ENCODE measurements at places on chromosomes 11 and 22. TPM values are rescaled to one million over a fixed set of nuclear protein-coding genes. Genes with fewer than 3 reads are reported as not detected.

DNA sequence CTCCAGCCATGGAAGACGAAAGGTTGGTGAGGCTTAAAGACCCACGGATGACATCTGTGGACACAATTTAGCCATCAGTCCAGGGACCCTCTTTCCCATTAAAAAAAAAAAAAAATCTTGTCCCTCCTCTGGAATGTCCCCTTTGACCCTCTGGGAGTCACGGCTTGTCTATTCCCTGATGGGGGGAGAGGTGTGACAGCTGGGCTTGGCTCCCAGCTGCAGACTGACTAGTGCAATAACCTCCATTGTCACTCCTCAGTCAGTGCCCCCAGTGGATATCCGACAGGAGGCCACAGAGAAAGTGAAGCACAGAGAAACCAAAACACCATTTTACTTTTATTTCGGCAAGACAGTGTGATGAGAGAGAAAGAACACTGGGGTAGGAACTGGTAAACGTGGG lies 2.7 kb upstream of the VSIG2 start:
- DNase-seq = no peak

- DNase-seq = peak; percentile 63
Observed at GRCh38 chr22:40396882-40397281, 26.5 kb downstream of the SGSM3 start.

GRCh38 chr11:69001243-69002081 lies 11.6 kb downstream of the MRGPRF start:
- DNase-seq = no peak

- no peak for DNase-seq
Observed at GRCh38 chr11:117097389-117098268, 599 bp downstream of the SIK3 start.

DNA sequence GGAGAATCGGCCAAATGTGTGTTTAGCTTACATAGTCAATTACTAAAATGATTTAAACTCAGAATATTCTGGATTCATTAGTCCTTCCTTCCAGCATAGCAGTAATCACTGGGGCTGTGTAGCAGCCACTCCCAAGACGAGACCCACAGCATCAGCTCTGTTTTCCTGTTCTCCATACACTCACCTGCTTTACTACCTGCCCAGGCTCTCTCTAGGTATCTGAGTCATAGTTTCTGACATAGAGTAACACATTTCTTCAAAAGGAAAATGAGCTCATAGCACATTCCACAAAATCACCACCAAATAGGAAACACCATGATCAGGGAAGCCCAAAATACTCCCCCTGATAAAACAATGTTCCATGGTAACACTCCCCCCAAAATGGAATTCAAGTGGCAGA lies 22.9 kb downstream of the MORC2 start:
- no peak for DNase-seq

- no peak for DNase-seq
Observed at GRCh38 chr22:20438678-20439492, 1.3 kb upstream of the SCARF2 start.

GRCh38 chr22:17264321-17265052 lies 45.3 kb upstream of the ADA2 start:
- no peak for DNase-seq

DNA sequence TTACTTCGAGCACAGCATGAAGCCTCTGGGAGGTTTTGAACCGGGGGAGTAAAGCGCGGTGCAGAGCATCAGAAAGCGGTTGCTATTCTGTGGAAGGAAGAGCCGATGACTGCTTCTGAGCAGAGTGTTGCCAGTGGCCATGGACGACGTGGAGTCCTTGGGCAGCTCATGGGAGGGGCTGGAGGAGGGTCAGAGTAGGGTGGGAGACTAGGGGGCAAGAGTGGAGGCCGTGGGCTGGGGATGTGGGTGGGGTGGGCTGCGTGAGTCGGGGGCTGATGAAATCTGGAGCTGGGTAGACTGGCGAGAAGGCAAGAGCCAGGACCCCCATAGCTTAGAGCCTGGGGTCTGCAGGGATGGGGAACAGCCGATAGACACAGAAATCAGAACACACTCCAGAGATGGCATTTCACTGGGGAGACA lies 40.2 kb downstream of the TBC1D22A start:
- no peak for DNase-seq

DNA sequence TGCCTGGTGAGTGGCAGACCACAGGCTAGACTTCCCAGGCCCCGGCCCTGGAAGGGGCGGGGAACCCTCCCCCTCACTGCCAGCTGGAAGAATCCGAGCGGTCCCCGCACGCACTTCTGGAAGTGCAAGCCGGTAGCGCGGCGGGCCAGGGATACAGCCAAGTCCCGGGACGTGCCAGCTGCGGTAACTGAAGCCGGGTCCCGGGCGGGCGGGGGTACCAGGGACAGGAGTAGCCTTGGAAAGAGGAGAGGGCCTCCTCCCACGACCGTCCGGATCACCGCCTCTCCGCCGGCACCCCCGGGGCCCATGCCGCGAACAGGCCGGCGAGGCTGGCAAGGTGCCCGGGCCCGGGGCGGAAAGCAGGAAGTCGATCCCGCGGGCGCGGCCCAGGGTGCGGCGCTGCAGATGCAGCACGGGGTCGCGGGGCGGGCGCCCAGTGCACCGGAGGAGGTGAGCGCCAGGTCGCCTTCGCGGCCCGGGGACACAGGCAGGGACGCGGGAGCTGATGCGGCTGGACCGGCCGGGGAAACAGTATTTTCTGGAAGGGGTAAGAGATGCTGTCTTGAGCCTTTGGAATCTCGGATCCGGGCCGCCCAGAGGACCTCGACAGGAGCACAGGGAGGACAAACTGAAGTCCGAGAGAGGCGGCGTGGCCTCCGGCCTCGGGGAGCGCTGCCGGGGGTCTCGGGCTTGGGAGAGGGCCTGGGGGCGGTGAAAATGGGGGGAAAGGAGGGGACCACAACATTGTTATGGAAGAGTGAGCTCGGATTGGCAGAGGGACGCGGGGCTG lies 783 bp upstream of the SLC35C1 start:
- no peak for DNase-seq

DNA sequence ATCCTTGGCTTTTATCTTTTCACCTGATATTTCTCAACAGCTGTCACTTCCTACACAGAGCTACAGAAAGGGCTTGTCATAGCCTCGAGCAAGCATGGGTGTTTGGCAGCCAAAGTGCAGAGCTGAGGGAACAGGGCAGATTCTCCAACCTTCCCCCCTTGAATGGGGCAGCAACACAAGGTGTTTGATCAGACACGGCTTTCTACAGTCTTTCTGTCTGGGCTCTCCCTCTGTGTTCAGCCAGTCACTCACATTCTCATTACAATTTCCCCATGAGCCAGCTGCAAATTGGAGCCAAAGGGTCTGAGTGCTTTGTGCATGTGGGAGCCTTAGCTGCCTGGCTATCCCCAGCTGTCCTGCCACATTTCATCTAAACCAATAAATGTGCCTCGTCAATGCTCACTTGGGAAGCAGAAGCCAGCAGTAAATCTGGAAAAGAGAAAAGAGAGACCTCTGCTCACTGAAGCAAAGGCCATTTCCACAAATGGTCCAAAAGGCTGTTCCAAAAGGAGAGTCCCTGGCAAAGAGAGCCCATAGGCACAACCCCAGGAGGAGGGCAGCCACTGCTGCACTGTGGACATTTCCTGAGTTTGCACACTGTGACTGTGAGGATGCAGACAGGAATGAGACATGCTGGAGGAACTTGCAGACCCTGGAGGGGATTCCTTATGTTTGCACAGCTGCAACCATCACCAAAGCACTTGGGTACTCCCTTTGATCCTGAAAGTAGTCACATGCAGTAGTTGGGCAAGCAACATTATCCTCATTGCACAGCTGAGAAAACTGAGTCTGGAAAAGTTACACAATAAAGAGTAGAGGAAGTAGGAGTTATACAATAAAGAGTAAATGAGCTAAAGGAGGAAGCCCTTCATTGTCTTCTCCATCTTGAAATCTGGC lies 186.8 kb downstream of the FAM181B start:
- DNase-seq = no peak

DNA sequence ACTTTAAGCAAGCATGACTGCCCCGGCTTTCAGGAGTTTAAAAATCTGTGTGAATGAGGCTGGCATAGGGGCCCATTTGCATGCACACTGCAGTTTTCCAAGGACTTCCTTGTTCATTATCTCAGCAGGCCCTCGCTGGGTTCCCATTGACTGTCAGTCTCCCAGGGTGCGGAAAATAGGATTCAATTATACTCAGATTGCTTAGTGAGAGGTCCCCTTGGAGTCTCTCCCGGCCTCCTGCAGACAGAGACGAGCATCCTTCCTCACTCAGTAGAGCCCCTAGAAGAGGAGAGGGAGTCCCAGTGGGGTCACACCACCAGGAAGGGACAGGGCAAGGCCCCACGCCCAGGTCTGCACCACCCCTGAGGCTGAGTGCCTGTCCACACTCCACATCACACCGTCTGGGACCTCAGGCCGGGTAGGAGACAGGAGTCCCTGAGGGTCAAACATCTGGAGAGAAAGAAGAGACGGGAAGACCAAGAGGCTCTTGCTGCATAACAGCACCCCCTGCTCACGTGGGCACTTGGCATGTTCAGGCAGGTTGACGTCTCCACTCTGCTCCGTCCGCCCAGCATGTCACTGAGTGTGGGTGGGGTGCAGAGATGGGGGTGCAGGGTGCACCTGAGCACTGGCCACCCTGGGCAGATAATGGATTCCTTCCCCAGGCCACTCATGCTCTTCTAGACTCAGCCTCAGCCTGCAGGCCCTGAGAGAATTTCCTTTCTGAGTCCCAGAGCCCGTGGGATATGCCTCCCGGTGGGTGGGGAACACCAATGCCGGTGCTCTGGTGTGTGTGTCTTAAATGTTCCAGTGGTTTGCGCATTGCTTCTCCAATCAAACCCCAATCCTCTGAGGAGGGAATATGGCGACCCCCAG lies 58.8 kb downstream of the MCM5 start:
- no peak for DNase-seq

DNA sequence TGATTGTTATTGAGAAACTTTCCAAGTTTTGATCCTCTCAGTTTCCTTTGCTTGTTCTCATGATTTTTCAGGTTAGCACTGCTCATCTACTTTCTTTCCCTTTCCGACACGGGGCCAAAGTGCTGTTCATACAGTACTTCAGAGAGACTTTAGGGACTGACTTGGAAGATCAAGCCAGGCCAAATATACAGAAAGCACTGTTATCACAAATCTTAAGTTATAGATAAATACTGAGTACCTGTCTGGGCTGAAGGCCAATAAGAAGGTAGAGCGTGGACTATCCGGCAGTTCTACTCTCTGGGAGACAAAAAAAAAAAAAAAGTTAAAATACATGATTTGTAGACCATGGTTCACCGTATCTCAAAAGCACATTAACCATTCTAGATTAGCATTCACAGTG lies 46.2 kb downstream of the AMBRA1 start:
- DNase-seq = no peak

- no peak for DNase-seq
Observed at GRCh38 chr22:30282616-30283046, 6.7 kb downstream of the CASTOR1 start.

GRCh38 chr11:60948250-60948649 lies 3.7 kb downstream of the SLC15A3 start:
- no peak for DNase-seq

GRCh38 chr11:71329786-71330185 lies 77.4 kb upstream of the SHANK2 start:
- DNase-seq = no peak

- DNase-seq = no peak
Observed at GRCh38 chr11:118618991-118619375, 11.6 kb downstream of the PHLDB1 start.

DNA sequence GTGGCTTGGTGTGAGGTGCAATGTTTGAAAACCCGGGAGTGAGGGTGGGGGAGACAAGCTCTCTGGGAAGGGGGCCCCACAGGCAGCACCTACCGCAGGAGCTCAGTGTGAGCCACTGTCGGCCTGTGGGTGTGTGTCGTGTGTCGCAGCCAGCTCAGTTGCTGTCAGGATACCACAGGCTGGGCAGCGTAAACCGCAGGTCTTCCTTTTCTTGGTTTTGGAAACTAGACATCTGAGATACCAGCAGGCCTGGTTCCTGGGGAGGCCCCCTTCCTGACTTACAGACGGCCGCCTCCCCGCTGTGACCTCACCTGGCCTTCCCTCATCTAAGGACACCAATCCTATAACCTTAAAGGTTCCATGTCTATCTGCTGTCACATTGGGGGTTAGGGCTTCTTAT lies 19.4 kb downstream of the IRF7 start:
- no peak for DNase-seq

- no peak for DNase-seq
Observed at GRCh38 chr11:44046182-44046581, 1.6 kb upstream of the ACCSL start.

DNA sequence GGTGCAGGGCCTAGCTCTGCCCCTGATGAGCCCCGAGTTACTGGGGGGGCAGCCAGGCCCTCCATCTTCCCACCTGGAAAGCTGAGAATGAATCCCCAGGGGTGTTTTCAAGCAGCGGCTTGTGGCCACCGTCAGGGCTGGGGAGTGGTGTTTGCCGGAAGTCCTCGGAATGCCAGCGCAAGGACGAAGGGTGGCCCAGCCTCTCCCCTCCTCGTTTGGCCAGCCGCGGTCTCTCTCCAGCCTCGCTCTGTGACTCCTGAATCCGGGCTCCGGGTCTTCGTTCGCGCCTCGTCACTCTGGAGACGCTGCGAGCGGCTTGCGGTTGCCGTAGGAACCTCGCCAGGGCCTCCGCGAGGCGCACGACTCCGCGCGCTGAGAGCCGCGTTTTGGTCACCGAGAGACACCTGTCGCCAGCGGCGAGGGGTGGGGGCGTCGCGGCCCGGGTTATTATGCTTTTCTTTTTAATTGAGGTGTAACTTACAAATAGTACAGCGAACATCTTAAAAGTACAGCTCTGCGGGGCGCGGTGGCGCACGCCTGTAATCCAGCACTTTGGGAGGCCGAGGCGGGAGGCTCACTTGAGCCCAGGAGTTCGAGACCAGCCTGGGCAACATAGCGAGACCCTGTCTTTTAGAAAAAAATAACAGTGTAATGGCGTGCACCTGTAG lies 6.3 kb upstream of the KDELR3 start:
- DNase-seq = peak; percentile 84

GRCh38 chr22:17167486-17167885 lies 8.4 kb upstream of the HDHD5 start:
- DNase-seq = no peak

- DNase-seq = no peak
Observed at GRCh38 chr11:120660024-120660565, 148.5 kb downstream of the GRIK4 start.

- no peak for DNase-seq
Observed at GRCh38 chr11:8092587-8093424, 11.8 kb downstream of the TUB start.

GRCh38 chr22:26075251-26075650 lies 94.0 kb upstream of the SEZ6L start:
- no peak for DNase-seq

Gene OPCML
- polyA plus RNA-seq = 18.5 TPM

Gene CD3E
- 0.76 TPM for polyA plus RNA-seq

Gene MS4A3
- polyA plus RNA-seq = 0.64 TPM

Gene P2RY6
- polyA plus RNA-seq = 1.1 TPM

Gene ZNF280B
- polyA plus RNA-seq = 4.6 TPM

Gene SLC35C1
- 9.0 TPM for polyA plus RNA-seq

Gene SUSD2
- 17.6 TPM for polyA plus RNA-seq

Gene ARHGAP20
- 4.7 TPM for polyA plus RNA-seq

Gene PDGFB
- 14.8 TPM for polyA plus RNA-seq

Gene AMBRA1
- polyA plus RNA-seq = 26.9 TPM

Gene LDHAL6A
- polyA plus RNA-seq = 1.4 TPM

Data from right renal pelvis (tissue), 4 donors.